ENCODE measurements at places on chromosomes 2 and 18.

DNA sequence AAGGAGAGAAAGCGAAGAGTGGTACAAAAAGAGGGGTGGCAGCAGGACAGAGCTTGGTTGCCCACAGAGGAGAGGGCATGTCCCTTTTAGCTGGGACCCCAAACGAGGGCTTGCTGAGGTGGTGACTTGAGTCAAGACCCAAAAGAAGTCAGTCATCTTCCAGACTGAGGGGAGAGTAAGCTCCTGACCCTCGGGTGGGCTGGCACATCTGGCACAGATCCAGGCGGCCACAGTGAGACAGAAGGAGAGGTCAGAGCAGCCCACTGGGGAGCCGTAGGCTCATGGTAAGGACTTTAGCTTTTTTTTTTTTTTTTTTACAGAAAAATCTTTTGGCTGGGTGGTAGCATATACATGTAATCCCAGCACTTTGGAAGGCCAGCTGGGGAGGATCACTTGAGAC, 77.9 kb upstream of the ST6GAL2 start:
- no peak for DNase-seq

DNA sequence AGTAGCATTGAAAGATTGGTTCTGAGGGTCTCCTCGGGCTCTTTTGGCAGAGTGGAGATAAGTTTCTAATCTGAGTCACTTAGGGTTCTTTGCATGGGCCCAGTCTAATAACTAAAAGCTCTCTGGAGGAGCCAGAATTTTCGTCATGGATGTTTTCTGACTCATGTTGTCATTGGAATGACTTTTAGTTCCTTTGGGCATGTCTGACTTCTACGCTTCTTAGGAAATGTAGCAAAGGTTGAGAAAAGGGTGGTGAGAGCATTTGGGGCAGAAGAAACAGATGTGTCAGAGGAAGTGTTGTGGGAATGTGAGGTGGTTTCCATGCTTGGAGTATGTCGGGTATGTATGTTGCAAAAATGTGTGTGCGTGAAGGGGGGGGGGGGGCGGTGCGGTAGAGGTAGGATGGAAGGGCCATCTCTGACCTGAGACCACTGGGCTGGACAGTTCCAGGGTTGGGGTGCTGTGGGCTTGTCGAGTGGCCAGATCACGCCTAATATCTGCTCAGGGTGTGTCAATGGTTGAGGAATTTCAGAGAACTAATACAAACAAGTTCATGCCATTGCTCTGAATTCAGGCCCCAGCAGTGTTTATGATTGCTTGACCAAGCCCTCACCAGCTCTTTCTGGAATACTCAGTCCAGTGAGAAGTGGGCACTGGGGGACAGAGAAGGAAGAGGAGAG, 26.9 kb downstream of the KLHL29 start:
- DNase-seq, result no peak

DNA sequence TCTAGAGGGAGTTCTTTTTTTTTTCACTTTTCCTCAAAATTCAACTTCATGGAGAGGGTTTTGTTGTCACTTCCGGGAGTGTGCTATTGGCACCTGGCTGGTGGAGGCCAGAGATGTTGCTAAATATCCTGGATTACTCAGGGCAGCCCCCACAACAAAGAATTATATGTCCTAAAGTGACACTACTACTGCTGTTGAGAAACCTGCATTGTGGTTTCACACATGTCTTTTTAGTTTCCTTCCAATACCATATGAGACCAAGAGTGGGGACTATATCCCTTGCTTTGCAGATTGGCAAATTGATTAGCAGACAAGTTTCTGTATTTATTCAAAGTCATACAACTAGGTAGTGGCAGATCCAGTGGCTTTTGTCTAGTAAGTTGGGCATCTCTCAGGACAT, 826.8 kb downstream of the TRIB2 start:
- no peak for DNase-seq

DNA sequence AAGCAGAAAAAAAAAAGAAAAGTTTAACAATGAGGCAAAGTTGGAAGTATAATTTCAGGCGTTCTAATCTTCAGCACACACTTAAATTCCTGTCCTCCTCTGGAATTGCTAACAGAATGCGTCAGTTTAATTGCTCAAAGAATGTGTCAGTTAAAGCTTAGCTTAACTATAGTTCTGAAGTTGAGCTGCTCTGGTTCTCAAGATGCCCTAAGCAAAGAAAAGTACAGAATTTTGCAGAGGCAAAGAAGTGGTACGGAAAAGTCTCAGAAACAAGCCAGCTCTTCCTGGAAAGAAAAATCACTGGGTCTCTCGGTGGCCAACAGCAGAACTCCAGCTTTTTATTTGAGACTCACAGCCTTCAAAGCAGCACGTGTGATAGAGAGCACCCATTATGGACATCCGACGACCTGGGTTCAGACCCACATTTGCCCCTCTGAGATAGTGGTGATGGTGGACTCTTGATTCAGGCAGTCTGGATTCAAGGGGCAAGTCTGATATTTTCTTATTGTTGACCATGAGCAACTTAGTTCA, 22.2 kb upstream of the MYO3B start:
- no peak for DNase-seq

DNA sequence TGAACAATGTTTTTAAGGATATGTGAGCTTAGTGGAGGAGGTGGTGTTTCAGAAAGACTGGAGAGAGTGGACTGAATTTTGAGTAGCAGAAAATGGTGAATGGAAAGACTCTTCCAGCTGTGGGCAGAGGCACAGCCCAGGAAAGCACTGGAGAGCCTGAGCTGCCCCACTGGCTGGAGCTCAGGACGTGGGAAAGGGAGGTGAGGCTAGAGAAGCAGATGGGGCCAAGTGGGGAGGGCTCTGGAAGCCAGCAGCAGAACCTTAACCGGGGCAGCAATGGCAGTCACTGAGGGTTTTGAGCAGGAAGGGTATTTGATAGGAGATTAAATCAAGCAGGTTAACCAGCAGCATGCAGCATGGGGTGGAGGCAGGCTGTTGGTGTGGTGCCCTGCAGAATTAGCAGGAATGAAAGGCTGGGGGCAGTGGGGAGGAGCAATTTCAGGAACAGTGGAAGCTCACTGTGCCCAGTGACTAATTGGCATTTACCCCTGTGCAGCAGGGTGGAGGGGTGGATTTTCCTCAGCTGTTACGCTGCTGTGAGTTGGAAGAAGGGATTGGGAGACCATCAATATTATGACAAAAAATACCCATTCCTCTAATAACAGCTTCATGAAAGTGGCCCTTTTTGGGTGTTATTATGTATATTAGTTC, 136.2 kb downstream of the CERS6 start:
- no peak for DNase-seq

- DNase-seq, result no peak
Observed at GRCh38 chr2:17309741-17310339, 208.4 kb downstream of the RAD51AP2 start.

GRCh38 chr18:74945774-74946545, 263.0 kb downstream of the PTGR3 start:
- DNase-seq, result no peak

DNA sequence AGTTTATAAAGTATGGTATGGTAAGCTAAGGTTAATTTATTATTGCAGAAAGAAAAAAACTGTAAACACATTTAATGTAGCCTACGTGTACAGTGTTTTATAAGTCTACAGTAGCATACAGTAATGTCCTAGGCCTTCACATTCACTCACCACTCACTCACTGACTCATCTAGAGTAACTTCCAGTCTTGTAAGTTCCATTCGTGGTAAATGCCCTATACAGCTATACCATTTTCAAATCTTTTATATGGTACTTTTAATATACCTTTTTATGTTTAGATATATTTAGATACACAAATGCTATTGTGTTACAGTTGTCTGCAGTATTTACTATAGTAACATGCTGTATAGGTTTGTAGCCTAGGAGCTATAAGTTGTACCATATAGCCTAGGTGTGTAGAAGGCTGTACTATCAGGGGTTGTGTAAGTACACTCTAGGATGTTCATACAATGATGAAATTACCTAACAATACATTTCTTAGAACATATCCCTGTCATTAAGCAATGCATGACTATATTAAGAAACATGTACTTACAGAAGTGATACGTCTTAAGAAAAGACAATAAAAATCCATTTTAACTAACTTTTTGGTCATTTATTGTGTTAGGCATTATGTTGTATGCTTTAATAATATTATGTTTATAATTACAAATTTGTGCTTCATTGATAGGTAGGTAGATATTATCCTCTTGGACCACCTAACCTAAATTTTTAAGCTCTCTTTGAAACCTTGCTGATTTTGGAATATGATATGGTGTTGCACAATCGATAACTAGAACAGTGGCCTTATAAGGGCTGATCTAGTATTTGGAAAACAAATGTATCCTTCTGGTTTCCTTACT, 51.9 kb downstream of the VRK2 start:
- no peak for DNase-seq

DNA sequence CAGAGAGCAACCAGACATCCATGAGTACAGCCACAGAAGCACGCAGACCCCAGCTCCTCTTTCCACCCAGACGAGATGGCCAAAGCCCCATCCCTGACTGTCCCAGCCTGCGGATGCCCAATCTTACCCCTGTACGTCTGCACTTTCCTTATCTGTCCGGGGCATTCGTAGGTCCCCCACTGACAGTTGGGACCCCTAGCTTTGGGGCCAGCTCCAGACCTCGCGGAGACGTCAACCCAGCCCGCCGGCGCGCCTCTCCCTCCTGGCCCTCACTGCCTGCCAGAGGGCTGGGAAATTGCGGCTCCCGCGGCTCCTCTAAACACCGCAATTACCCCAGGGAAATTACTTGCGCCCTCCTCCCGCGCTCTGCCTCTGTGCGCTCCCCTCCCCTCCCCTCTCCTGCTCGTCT, 2.3 kb downstream of the ECEL1 start:
- DNase-seq, result no peak

- DNase-seq, result no peak
Observed at GRCh38 chr18:39753178-39753577, 2187.6 kb upstream of the CELF4 start.

DNA sequence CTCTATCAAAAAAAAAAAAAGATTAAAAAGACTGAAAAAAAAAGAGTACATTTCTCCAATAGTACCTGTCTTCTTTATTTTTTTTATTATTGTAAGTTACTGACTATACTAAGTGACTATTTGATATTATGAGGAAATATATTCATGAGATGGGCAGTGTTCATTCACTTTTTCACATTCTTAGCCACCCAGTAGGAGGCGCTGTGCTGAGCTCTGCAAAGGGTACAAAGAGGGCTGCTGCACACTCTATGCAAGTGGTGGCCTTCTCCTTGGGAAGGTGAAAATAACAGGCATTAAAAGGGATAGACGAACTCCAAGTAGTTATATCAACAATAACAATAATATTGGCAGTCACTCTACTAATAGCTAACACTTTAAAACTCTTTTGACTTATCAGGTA, 1034.9 kb upstream of the FANCL start:
- no peak for DNase-seq

- DNase-seq, result no peak
Observed at GRCh38 chr2:101921319-101921952, 70.3 kb upstream of the IL1R2 start.

DNA sequence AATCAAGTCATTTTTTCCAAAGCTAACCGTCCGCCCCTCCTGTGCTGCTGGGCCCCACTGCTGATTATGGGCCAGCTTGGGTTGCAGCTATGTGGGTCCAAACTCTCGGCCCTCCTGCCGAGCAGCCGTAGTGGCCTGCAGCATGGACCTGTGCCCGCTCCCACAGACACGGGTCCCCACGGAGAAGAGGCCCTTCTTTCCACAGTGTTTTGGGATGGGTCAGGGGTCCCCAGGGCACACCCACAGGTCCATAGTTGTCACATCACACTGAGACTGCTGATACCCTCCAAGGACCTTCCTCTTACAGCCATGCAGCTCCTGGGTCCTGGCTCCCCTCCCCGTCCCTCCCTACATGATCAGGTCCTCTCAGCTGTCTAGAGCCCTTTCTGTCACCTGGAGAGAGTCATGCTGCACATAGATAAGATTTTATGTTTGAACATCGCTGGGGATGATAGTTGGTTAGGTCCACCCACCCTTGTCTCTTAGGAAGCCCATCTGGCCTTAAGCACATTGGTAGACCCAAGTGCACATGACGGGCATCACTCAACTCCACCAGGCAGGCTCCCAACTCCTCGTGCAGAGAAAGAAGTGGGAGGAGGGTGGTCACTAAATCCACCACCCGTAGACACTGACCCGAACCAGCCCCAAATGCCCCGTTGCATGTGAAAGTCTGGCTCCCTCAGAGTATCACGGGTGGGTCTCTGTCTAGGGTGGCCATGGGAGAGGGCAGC, 17.5 kb downstream of the GPR55 start:
- peak; percentile 61 for DNase-seq

- no peak for DNase-seq
Observed at GRCh38 chr2:106531676-106532214, 44.6 kb downstream of the CD8B2 start.

GRCh38 chr2:240205348-240205747, 64.9 kb upstream of the OTOS start:
- peak; percentile 77 for DNase-seq

GRCh38 chr2:25309402-25309801, 32.3 kb downstream of the DNMT3A start:
- peak; percentile 86 for DNase-seq

DNA sequence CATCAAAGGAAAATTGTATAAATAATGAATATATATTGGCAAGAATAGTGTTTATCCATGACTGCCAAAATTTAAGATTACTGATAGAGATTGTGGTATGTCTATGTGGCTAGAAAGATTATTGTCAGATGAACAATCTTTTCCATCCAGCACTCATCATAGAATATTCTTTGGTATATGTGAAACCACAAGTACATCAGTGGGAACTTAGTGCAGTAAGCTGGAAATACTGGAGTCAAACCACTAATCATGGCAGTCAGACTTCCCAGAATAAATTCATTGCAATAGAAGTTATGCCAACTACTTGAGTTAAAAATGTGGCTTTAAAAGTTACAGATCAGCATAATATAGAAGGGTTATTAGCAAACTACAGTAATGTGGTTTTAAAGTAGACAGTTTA, 310.3 kb downstream of the GULP1 start:
- DNase-seq, result no peak

- no peak for DNase-seq
Observed at GRCh38 chr2:104656571-104657163, 197.2 kb upstream of the POU3F3 start.

- no peak for DNase-seq
Observed at GRCh38 chr2:185381631-185382030, 357.0 kb upstream of the FSIP2 start.

DNA sequence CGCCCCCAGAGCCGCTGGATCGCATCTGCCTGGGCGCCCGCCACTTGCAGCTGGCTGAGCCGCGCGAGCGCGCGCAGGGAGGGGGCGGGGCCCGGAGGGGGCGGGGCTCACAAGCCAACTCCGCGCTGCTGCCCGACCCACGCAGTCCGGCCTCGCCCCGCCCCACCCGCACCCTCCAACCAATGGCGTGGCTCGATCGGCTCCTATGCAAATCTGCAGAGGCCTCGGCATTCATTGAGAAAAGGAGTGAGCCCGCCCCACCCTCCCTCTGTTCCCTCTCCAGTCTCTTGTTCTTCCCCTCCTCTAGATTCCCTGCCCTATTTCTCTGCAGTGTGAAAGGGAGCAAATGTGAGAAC, at the start of gene ALK:
TSS of gene ALK (minus strand) at position 27 of the 356 bp plus-strand sequence. CDS start 927 bp downstream, outside the sequence.
- peak; percentile 81 for DNase-seq

GRCh38 chr2:171718720-171719119, 31.5 kb downstream of the DYNC1I2 start:
- no peak for DNase-seq

DNA sequence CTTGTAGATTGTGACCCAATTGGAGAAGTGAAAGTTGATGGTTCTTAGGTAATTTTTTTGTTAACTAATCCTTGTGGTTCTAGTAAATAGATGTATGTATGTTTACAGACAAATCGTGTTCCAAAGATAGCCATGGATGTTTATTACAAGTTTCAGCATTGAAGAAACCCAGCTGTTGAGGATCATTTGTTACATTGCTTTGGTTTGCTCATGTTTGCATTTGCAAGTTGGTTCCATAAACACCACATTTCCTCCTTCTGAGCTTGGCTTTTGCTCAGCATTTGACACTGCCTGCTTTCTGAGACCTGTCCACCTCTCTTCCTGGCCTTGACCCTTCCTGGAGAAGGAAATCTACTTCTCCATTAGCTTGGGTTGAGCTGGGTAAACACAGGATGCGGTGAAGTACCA, 1.8 kb upstream of the CCDC68 start:
- DNase-seq, result no peak
